AG04450 (cell line): ENCODE measurements at places on chromosomes 16 and 17. TPM values are rescaled to one million over a fixed set of nuclear protein-coding genes. Genes with fewer than 3 reads are reported as not detected.

SLC38A8 gene
- polyA plus RNA-seq = not detected in 2 replicates

TBC1D3K gene
- polyA plus RNA-seq = not detected in 2 replicates

CCDC78 gene
- 1.1 and 1.5 TPM in 2 replicates for polyA plus RNA-seq

NEUROD2 gene
- not detected in 2 replicates for polyA plus RNA-seq

SLC6A4 gene
- polyA plus RNA-seq = 0.02 TPM in 1 of 2 replicates, not detected in the other

NPIPA5 gene
- polyA plus RNA-seq = 13.3 and 15.9 TPM in 2 replicates

DNA sequence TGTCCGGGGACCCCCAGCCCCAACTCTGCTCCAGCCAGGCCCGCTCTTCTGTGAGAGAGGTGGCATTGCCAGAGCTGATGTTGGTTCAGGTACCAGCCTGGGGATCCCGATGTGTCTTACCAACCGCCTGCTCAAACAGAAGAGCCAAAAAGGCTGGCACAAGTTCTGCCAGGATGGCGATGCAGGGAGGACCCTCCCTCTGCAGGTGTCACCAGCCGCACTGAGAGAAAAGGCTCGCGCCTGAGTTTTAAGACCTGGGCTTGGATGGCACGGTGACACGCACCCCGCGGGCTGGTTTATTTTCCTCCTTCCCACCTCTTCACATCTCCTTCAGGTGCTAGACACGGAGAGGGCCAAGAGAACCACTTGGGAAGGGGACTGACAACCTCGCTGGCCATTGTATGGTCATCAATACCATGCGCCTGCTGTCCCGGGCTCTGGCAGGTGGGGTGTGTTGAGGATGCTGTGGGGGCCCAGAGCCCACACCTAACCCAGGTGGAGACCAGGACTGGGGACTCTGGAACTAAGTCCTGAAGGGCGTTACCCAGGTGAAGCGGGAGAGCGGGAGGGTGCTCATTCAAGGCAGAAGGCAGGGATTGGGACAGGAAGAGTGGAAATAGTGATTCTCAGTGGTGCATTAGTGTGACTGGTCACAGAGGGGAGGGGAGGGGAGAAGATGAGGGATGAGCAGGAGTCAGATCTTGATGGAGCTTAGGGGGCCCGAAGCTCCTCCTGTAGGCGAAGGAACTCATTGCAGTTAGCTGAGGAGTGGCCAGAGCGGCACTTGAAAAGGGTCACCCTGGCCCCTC lies 16.3 kb downstream of the FOXJ1 start:
- no peak for DNase-seq

DNA sequence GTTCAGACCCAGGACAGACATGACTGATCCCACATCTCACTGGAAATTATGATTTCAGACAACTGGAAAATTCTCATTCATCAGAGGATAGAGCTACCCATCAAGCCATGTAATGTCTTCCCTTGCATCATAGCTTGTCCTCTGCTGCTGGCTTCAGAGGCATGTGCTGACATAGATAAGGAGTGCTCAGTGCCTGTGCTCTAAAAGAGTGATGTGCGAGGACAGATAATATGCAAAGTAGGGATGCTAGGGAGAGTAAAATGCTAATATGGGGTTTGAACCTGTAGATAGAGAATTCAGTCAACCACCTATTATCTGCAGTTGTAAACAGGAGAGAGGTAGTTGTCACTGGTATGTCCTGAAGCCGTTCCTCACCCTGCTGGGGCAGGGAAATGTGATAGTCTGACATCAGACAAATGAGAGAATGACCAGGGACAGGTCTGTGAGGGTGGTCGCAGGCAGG lies 349.7 kb upstream of the CCL2 start:
- DNase-seq = no peak

- no peak for DNase-seq
Observed at GRCh38 chr16:2286550-2286949, 18.6 kb upstream of the RNPS1 start.

DNA sequence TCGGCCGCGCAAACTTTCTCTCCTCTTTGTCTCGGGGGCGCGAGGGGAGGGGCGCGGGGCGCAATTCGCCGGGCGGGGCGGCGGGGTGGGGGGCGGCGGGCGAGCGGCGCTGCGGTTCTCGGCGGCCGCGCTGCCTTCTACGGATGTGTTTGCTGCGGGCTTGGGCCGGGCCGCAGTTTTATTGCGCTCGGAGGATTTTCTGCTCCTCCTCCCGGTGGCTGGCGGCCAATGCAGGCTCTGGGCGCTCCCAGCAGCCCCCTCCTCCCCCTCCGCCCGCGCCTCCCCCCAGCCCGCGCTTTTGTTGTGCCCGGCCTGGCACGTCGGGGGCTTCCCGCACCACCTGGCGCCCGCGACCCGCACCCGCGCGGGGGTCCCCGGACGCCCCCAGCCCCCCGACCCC lies at the start of gene TIMP2:
TSS of gene TIMP2 (minus strand) at position 154 of the 400 bp plus-strand sequence. CDS start 299 bp downstream, outside the sequence.
- DNase-seq = peak; percentile 71

DNA sequence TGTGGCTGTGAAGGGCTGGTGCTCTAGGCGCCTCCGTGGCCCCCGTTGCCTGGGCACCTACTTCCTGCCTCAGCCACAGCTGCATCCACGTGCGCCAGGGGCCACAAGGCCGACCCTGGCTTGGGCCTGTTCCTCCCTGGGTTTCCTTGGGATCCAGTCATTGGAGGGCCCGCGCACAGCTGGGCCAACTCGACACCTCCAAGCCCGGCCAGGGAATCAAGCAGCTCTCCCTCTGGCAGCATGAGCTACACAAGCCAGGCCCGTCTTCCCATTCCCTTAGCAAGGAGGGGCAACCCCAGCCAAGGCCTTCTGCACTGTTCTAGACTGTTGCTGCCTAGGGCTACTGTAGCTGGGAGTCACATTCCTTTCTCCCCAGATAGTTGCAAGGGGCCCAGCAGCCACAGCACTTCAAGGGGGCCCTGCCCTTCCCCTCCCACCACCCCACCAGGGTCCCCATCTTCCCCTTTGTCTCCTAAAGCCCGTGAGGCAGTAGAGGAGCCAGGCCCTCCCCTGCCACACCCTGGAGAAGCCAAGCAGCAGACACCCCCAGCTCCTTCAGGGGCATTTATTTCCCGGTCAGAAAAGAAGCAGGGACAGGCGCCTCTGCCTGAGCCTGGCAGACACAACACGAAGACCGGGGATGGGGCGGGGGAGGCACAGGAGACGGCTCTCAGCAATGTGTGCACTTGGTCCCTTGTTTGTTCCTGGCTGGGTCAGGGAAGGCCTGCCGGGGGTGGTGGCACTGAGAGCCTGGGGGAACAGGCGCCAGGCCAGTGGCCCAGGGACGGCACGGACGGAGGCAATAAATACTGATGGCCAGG lies 3.8 kb downstream of the ARHGDIA start:
- no peak for DNase-seq

- DNase-seq = no peak
Observed at GRCh38 chr17:78790552-78790951, 8.5 kb upstream of the CYTH1 start.

- DNase-seq = no peak
Observed at GRCh38 chr17:40130352-40131042, 8.7 kb downstream of the MSL1 start.

DNA sequence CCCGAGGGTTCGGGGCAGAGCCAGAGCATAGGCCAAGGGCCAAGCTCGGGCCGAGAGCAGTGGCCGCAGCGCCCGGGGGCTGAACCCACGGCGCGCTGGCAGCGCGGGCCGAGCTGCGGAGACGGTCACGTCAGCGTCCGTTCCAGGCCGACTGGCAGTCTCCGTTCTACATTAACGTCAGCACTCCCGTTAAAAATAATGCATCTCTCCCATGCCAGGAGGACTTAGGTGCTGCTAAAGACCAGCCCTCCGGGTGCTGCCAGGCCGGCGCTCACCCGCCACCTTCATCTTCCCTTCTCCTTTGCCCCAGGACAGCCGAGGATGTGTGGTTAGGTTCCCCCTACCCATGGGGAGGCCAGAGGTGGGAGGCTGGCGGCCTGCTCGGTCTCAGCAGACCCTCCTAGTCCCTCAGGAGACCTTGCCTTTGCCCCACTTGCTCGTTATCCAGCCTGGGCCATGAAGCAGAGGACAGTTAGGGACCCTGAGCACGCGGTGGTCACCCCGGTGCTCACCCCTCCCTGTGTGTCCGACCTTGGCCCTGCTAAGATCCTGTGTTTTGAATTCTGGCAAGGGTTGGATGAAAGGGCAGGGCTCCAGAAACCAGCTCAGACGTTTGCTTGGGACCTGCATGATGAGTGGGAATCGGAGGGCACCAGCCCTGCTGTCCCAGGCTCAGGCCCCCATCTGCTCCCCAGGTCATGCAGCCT lies 572 bp downstream of the MPG start:
- no peak for DNase-seq
